Retinal pigment epithelial cell (primary cell): ENCODE measurements at places on chromosomes 2 and 18.

GRCh38 chr2:201176081-201176481 lies 6.9 kb upstream of the CASP10 start:
- no peak for DNase-seq

DNA sequence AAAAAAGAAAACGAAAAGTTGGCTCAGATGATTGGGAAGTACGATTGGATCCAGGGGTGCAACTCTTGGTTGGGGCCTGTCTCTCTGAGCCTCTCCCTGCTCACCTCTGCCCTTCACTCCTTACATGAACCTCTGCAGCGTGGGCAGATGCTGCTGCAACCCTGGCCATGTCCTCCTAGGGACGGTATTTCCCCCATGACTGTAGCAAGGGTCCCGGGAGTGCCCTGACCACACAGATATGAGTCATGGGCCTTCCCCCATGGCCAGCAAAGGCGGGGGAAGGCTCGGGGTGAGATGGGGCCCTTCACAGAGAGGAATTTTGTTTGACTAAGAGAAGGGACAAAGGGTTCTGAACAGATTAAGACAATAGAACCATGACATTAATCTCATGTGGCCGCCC lies 129.0 kb downstream of the NCK2 start:
- peak; percentile 35 for DNase-seq

GRCh38 chr18:24741321-24741720 lies 280.9 kb downstream of the HRH4 start:
- no peak for DNase-seq

- peak; percentile 26 for DNase-seq
These were observed 92.6 kb upstream of the TSPYL6 start for GRCh38 chr2:54348646-54349045.

GRCh38 chr2:9300214-9300613 lies 93.6 kb downstream of the ASAP2 start:
- DNase-seq = no peak

GRCh38 chr18:27750014-27750413 lies 426.9 kb downstream of the CDH2 start:
- DNase-seq = peak; percentile 76

GRCh38 chr2:883803-884748 lies 66.6 kb upstream of the SNTG2 start:
- no peak for DNase-seq

DNA sequence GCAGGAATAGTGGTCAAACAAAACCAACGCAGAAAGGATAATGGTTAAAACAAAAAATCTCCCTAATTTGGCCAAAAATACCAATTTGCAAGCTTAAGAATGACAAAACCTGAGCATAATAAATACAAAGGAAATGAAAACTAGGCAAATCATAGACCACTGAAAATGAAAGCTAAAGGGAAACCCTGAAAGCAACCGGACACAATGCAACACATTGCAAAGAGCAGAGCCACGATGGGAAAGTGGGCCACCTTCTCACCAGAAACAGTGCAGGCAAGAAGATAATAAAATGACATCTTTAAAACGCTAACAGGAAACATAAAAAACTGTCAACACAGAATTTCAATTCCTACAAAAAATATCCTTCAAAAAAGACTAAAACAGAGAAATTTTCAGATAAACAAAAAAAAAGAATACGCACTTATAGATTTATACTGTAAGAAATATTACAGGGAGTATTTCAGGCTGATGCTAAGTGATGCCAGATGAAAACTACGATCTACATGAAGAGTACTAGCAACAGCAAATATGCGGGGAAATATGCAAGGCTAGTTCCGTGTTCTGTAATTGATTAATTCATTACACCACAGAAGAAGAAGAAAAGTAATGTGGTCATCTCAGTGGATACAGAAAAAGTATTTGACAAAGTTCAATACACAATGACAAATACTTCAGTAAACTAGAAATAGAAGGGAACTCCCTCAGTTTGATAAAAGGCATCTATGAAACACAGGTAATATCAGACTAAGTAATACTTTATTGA lies 239.5 kb downstream of the L3MBTL4 start:
- no peak for DNase-seq

DNA sequence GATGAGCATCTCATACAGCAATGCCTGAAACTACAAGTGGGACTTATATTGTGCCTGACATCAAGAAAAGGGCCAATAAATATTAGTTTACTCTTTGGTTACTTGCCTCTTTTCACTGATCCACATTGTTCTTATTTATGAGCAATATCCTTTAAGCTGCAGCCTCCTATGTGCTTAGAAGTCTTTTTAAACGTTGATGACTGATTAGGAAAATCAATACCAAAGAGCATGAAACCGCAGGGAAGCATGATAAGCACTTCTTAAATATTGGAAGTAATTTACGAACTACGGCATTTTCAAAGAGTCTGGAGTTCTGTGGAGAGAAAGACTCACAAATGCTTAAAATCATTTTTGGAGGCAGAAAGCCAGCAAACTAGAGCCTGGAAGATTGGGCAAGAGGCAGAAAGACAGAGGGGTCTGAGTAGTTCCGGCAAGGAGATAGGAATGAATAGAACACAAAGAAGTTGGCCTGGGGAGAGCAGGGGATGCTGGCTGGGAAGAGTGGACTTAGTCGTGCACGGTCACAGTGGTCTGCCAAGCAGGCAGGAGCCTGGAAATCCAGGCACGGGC lies 122.6 kb upstream of the NOSTRIN start:
- no peak for DNase-seq

- peak; percentile 45 for DNase-seq
These were observed 15.4 kb downstream of the DSG2 start for GRCh38 chr18:31513189-31513935.

DNA sequence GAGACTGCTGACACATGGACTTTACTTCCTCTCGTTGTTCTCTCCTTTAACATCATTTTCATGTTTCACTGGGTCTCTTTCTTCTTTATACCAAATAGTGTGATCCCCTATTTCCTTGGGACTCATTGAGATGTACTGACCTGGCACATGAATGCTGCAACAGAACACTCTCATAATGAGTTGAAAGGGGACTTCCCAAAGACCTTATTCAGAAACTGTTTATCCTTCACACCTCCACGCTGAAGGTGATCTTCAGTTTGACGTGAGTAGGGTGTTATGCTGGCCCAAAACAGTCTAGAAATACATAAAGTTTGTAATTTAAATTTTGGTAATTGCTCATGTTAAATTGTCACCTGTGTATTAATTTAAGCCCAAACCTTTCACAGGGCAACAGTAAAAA lies 1096.8 kb upstream of the GYPC start:
- no peak for DNase-seq

DNA sequence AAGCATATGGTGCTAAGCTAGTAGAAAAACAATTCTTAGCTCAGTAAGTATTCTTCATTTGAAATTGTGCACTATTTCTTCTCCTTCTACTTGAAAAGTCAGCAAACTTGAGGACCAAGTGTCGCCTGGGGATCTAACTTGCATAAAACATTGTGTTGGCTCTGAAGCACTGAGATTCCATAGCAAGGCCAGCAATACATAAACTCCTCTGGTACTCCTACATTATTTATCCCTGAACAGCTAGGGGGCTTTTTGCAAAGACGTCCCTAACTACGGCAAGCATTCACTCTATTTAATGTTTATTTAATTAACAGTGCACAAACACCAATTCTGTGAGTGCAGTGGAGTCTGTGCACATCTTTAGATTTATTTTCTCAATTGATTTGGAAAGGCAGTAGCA lies 392.2 kb downstream of the ERBB4 start:
- no peak for DNase-seq

- DNase-seq = no peak
These were observed 31.1 kb downstream of the UGP2 start for GRCh38 chr2:63872571-63873328.

GRCh38 chr2:151482171-151482725 lies 72.5 kb downstream of the RIF1 start:
- DNase-seq = no peak

GRCh38 chr2:224196810-224197209 lies 157.7 kb upstream of the SERPINE2 start:
- DNase-seq = no peak

DNA sequence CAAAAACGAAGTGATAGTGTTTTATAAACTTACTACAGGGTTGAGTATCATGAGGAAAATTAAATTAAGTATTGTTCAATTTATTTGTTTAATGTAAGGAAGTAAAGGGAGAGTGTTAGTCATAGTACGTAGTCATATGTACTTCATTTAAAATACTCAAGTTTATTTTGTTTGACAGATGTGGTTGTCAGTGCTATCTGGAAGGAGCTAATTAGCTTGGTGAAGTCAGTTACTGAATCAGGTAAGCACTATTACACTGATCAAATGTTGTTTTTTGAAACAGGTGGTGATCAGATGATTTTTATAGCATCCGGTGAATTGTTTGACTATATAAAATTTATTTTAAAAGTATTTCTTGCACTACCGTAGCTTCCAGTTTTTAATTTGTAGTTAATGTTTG lies 28.8 kb downstream of the RIF1 start:
- no peak for DNase-seq

DNA sequence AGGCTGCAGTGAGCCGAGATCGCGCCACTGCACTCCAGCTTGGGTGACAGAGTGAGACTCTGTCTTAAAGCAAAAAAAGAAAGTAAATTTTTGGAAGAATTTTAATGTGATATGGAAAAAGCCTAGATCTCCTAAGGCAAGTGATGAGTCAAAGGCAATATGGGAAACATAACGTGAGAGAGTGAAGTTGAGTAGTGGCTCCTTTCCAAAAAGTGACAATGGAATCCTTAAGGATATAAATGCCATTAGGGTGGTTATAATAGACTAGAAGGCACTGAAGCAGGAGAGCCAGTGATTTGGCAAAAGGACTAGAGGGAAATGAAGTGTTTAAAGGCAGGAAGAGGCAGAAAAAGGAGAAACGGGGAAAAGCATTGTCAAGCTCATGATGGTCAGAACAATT lies 25.6 kb downstream of the ARHGAP28 start:
- DNase-seq = no peak

DNA sequence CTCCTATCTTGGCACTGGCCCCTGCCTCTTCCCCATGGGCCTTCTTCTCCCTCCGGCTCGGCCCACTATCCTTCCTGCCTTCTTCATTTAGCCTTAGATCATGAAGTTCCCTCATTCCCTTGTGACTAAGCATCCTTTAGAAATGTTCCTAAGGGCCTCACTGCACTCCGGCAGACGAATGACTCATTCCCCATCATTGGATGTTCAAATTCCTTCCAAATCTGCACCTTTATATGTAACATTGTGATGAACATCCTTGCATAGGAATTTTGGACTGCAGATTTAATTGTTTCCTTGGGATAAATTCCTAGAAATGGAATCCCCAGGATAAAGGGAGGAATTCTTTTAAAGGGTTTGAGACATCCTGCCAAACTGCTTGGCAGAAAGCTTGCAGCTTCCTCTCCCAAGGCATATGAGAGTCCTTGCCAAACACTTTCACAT lies 19.0 kb downstream of the CRACDL start:
- peak; percentile 65 for DNase-seq

DNA sequence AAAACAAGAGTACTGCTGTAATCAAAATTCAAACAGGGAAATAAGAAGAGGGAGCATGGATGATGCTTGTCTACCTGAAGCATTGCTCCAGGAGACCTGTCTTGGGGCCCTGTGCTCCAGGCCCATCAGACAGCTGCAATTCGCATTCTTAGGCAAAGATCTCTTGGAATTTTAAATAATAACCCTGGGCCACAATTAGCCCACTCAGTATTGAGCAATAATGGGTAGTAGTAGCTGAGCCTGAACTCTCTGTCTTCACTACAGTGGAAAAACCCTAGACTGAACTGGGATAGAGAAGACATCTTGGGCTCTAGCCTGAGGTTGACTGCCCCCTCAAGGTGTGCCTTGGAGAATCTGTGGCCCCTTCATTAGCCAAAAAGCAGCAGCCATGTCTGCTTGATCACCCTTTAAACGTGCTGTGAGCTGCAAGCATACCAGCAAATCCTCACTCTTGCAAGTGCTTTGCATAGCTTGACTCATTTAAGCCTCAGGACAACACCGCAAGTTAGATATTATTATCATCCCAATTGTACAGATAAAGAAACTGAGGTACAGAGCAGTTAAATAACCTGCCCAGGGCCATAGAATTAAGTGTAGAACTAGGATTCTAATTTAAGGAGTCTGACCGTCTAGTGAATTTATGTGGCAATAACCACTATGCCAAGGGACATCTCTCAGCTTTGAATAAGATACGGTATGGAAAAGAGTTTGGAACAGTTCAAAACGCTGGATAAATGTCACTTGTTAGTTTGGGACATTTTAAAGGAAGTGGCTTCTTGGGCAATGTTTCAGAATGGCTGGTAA lies 69.0 kb downstream of the DDX1 start:
- DNase-seq = no peak

DNA sequence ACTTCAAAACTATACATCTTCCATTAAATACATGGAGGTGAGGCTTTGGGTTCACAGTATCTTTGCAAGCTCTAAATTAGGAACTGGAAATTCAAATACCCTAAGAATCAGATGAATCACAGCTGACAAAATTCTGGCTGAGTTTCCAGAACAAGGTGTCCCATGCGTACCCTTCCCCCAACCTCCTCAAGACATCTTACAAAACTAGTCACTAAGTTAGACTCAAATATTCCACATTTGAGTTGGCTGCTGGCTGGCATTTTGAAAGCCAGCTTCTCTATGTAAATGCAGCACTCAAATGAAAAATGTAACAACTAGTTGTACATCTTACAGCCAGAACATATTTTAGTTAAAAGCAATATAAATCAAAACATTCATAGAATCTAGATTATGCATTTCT lies 131.0 kb upstream of the ARL5A start:
- no peak for DNase-seq

GRCh38 chr2:226716126-226716525 lies 83.5 kb downstream of the IRS1 start:
- no peak for DNase-seq

DNA sequence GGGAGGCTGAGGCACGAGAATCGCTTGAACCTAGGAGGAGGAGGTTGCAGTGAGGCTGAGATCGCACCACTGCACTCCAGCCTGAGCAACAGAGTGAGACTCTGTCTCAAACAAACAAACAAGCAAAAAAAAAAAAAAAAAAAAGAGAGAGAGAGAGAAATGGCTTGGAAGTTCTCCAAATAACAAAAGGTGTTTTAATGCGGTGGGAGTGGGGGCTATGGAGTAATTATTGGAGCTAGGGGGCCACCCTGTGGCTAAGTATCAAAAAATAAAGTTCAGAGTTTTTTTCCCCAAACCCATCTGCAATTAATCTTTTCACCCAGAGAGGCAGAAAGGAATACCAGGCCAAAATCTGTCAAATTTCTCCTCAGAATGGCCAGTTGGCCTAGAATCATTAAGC lies 23.0 kb upstream of the CEP68 start:
- DNase-seq = no peak

DNA sequence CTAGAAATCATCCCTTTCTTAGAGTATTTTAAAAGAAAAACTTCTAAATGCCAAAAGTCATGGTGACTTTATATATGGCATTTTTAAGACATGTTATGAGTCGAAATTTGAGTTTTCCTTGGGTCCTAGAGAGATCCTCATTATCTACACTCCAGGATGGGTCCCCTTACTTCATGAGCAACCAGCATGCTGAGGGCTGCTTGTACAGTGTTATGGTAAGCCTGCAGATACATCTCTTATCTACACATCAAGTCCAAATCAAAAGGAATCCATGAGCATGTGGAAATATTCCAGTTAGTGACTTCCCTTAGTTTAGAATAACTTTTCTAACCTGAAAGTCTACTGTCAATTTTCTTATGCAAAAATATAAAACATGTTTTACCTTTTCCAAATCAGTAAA lies 58.7 kb downstream of the SLC66A3 start:
- DNase-seq = no peak

GRCh38 chr18:8051453-8051852 lies 484.3 kb downstream of the PTPRM start:
- DNase-seq = no peak

GRCh38 chr18:59689756-59690155 lies 7.5 kb downstream of the CCBE1 start:
- no peak for DNase-seq
